ENCODE measurements at places on chromosomes 2 and 18.
A peak's percentile ranks its signal among the peaks of the same experiment; 100 is the strongest.

DNA sequence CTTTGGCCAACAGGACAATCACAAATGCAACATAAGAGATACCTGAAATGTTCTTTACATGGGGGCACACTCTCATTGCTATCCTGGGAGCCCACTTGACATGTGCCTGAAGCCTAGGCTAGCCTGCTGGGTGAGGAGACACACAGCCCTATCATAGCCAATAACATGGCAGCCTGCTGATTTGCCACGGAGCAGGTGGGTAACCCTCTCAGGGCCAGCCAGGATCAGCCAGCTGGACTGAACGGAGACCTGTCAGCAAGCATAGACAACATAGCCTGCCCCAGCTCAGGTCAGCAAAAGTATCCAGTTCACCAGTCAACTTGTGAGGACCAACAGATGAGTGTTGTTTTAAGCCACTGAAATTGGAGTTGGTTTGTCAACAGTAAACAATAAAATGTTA, 566.5 kb downstream of the DCDC2C start:
- DNase-seq: no peak

DNA sequence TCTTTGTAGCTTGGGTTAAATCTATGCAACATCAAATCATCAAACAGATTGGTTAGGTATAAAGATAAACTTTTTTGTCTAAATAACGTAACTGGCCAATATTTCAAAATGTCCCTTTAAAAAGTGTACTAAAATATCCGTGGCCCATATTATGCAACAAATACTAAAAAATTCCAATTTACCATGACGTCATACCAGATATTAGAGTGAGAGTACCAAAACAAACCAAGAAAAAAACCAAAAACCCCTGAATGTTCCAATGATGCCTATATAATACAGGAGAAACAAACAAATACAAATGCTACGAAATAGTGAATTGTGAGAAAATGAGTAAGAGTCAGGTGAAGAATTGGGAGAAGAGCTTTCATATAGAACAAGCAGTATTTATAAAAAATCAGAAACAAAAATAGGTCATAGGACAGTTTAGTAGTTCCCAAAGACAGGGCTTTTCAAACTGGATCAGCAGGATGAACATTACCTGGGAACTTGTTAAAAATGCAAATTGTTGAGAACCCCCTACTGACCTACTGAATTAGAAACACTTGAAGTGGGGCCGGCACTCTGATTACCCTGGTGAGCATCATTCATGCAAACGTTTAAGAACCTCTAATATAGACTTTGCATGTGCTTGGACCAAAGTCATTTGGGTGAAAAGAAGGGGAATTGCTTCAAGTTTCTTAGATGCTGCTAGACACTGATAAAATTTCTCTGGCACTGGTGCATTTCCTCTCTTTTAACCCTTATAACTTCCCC, 753.7 kb downstream of the DSC3 start:
- no peak for DNase-seq

DNA sequence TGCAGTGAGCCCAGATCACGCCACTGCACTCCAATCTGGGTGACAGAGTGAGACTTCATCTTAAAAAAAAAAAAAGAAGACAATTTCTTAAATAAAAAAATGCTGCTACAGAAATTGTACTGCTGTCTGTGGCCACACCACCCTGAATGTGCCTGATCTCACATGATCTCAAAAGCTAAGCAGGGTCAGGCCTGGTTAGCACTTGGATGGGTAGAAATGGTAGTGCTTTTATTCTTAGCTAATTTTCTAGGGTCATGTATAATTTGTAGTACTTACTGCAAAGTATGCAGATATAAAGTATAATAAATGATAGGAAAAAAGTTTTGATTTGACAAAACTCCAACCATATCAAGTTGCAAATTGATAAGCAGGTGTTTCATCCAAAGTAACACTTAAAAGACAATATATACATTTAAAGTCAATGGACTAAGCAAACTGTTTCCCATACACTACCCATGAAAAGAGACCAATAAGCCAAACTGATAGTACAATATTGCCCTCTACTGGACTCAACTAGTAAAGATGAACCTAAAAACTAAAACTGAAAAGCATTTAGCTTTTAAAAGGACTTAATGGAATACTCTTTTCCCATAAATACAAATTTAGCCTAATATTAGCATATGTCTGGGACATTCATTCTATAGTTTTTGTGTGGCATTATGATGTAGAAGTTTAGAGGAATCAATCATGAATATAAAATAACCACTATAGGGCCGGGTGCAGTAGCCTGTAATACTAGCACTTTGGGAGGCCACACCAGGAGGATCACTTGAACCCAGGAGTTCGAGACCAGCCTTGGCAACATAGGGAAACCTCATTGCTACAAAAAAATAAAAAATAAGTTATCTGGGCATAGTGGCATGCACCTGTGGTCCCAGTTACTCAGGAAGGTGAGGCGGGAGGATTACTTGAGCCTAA, 18.6 kb upstream of the PEX13 start:
- peak; percentile 53 for DNase-seq

- no peak for DNase-seq
Observed at GRCh38 chr2:233075141-233075965, 15.2 kb downstream of the INPP5D start.

DNA sequence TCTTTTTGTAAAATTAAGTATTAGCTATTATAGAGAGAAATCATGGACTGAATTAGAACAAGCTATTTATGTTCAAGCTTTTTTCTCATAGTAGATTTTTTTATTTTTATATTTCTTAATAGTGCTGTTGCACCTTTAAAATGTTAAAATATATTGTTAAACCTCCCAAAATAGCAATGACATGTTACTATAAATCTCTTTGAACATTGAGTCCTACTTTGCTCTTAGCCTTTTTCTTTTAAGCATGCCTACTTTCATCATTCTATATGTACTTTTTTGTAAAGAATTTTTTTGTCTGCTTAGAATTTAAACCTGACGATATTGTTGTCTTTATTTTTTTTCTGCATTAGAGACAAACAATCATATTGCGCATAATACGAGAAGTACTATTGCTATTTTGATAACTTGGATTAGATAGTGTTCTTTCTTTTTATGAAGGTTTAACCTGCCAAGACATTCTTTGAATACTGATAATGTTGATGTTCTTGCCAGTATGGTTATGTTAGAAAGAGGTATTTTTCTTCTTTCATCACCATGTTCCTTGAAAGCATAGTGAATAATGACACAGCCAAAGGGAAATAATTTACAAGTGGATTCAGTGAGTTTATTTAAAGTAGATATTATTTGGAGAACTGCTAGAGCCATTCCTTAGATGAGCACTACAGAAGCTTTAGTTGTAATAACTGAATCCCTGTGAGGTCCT, 40.6 kb downstream of the PMS1 start:
- DNase-seq: no peak

Data from inflammatory macrophage treated with lipopolysaccharide for 1 hour (primary cell).